HTR-8/SVneo (cell line): ENCODE measurements at places on chromosomes 4 and X.

- DNase-seq: no peak
Measured at GRCh38 chr4:44257461-44257860, 191.1 kb downstream of the KCTD8 start.

GRCh38 chr4:76386566-76387305, 34.2 kb downstream of the CCDC158 start:
- DNase-seq: no peak

- no peak for DNase-seq
Measured at GRCh38 chr4:8682296-8682695, 89.7 kb downstream of the CPZ start.

GRCh38 chr4:165388756-165389155, 9.9 kb downstream of the CPE start:
- DNase-seq: no peak

- no peak for DNase-seq
Measured at GRCh38 chrX:72176981-72177380, 4.6 kb upstream of the PIN4 start.

DNA sequence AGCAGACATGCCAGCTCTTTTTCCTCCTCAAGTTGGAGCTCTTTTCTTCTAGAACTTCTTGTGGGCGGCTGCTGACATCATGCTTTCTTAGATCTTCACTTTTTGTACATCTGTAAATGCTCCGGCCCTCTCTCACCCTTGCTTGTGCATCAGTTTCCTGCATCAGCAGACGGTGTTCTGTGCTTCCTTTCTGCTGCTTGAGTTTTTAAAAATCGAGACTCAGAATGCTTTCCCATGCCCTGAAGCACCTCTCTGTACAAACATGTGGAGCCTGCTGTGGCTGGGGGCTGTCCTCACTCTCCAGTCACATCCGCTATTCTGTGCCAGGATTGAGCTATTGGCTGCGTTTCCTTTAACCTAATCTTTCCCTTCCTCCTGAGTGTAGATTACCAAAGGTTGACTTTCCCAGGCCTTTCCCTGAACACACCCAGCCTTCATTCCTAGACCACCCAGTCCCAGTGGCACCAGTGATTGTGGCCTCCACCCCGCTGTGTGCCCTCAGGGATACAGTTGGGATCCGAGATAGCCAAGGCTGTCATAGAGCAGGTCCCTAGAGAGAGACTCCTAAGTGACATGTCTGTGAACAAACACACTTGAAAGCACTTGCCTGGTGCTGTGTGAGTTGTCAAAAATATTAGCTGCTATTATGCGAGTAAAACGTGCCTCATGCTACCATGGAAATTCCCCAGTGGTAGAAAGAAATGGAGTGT, 41.9 kb downstream of the TNIP2 start:
- DNase-seq: no peak

- peak; percentile 56 for DNase-seq
Measured at GRCh38 chr4:85474818-85475630, at the start of gene ARHGAP24. ARHGAP24 (plus strand) TSS chr4:85475150.

GRCh38 chr4:78659264-78659663, 107.7 kb downstream of the ANXA3 start:
- no peak for DNase-seq

DNA sequence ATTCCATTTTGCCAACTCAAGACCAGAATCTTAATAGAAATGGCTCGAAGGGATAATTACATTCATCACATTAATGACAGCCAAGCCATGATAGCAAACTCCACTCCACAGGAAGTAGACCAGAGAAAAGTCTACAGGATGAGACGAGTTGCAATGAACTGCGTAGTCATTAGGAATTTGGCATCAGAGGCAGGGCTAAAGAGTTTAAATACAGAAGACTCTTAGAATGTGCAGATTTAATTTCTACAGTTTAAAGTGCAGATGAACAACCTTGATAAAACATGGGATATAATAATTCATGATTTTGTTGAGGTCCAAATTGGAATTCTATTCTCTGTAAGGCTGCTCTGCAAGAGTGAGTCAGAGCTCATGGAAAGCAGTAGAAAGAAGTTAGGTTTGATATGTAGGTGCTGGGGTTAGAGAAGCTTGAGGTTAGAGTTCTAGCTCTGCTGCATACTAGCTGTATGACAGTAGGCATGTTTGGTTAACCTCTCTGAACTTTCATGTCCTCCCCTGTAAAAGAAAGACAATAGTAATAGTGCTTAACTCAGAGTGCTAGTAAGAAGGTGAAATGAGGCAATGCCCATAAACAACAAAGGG, 32.2 kb downstream of the LNX1 start:
- DNase-seq: no peak

DNA sequence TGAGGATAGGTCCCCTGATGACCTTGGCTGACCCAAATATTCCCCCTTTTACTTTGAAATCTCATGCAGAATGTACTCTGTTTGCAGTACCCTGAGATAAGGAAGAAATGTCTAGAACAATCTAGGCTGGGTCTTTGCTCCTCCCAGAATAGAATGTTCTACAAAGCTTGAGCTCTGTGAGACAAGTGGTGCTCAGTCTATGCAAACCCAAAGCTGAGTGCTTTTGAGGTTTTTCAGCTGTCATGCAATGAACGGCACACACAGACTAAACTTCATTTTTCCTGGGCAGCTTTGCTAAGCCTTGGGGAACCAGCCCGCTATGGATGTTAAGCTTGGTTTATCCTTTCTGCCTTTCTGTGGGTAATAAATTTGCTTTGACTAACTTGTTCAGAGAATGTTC, 513.6 kb downstream of the FAT4 start:
- DNase-seq: no peak

DNA sequence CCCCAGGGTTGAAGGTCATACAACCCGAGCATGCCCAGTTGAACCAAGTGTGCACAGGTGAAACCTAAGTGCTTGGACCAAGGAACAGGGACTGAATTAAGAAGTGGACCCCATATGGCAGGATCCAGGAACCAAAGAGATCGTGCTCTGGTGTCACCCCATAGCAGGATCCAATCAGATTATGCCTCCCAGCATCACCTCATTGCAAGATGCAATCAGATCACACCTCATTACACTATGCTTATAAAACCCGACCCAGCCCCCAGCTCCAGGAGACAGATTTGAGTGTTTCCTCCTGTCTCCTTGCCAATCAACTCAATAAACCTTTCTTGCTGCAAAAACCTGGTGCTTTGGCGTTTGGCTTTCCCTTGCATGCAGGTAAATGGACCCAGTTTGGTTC, 37.6 kb downstream of the EFHC2 start:
- no peak for DNase-seq

DNA sequence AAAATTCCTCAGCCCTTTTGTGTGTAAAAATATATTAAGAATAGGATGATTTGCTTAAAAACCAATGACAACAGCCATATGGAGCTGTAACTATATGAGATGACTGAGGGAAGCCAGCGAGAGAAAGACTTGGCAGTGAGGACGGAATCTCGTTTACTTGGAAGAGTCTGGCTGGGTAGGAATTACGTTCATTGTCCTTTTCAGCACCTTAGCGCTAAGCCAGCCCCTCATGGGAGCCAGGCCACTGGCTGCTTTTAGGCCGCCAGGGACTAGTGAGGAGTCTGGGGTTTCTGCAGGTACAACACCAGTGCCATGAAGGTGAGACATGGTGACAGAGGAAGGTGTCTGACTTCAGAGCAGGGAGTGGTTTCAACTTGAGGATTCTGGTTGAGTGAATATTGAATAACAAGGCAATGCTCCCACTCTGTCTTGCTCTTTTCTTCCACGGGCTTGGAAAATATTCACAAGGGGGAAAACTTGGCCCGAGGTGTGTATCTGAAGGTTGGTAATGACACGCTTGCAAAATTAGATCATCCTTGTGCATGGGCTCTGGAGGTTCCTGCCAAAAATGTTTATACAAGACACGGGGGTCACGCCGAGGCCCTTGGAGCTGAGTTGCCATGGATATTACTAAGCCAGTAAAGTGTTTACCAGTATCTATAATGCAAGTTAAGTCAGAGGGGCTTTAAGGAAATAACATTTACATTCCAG, 17.4 kb downstream of the KLF3 start:
- no peak for DNase-seq

DNA sequence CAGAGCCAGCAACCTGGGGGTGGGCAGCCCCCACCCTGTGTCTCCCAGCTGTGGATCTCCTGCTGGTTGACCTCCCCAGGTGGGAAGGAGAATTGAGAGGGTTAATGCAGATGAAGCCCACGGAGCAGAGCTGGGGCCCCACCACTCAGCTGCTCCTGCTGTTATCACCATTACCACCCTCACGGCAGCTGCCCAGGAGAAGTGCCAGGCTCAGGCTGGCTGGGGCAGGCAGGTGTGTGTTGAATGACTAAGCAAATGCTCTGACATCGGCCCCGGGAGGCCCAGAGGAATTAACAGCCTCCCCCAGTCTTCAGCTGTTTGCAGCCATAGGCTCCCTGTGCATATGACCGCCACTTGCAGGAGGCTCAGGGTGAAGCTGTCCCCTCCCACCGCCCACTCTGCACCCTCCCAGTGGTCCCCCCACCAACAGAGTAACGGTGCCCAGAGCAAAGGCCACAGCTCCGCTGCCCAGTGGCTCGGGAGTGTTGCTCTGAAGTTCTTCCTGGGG, 133.8 kb downstream of the CPZ start:
- no peak for DNase-seq

- DNase-seq: no peak
Measured at GRCh38 chr4:143441109-143441508, 72.4 kb upstream of the SMARCA5 start.
